Fibroblast of skin of right biceps (primary cell): ENCODE measurements at places on chromosomes 1 and 21.
A peak's percentile ranks its signal among the peaks of the same experiment; 100 is the strongest.

DNA sequence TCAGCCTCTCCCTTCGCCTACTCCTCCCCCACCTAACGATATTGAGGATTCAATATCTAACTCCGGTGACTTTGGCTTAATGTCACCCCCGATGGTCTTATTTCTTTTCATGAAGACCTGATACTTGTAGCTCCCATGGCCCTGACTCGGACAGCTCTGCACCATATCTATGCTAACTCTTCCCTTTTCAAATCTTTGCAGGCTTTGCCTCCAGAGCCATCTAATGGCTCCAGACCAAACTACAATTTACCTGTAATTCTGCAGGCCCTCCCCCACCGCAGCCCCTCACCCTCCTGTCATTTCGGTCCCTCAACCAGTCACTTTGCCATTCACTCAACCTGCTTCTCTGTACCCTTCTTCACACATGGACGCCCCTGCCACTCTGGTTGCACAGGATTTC lies 7.9 kb upstream of the GSTM5 start:
- DNase-seq: no peak

- DNase-seq: no peak
Observed at GRCh38 chr1:227422581-227422980, 104.3 kb upstream of the CDC42BPA start.

- DNase-seq: no peak
Observed at GRCh38 chr1:87983841-87984240, 655.2 kb downstream of the LMO4 start.

- DNase-seq: peak; percentile 61
Observed at GRCh38 chr1:56920591-56921001, 45.2 kb downstream of the C8B start.

GRCh38 chr1:223479718-223480425 lies 86.7 kb downstream of the CCDC185 start:
- DNase-seq: peak; percentile 18

DNA sequence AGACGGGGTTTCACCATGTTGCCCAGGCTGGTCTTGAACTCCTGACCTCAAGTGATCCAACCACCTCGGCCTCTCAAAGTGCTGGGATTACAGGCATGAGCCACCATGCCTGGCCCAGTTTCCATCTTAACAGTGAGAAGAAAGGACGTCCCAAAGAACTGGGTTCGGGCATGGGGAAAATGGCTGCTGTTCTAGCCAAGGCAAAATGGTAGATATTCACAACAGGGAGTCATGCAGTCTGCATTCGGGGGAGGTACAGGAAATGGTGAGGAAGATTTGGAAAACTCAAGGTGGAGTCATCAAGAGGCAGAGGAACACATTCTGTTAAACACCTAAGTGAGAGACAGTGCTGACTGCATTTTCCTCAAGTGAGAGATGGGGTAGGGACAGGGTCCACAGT lies 4.1 kb upstream of the ATP2B4 start:
- DNase-seq: peak; percentile 41

- DNase-seq: peak; percentile 52
Observed at GRCh38 chr21:46099476-46099875, 1.6 kb downstream of the COL6A2 start.

DNA sequence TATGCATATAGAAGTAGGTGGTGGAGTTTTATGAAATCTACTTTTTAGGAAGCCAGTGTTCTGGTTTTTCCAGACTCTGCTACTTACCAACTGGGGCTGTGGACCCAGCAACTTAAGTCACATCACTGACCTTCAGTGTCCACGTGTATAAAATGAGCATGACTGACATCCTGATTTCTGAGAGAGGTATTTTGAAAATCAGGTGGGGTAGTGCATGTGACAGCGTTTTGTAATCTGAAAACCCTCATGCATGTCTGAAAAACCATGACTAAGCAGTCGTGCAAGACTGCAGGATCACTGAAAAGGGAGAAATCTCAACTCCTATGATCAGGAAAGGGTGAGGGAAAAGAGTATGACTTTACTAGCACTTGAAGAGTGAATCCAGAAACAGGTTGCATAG lies 26.1 kb downstream of the CR1L start:
- no peak for DNase-seq

- no peak for DNase-seq
Observed at GRCh38 chr1:10841118-10841517, 44.7 kb upstream of the CASZ1 start.

GRCh38 chr1:87591492-87591891 lies 262.8 kb downstream of the LMO4 start:
- no peak for DNase-seq

DNA sequence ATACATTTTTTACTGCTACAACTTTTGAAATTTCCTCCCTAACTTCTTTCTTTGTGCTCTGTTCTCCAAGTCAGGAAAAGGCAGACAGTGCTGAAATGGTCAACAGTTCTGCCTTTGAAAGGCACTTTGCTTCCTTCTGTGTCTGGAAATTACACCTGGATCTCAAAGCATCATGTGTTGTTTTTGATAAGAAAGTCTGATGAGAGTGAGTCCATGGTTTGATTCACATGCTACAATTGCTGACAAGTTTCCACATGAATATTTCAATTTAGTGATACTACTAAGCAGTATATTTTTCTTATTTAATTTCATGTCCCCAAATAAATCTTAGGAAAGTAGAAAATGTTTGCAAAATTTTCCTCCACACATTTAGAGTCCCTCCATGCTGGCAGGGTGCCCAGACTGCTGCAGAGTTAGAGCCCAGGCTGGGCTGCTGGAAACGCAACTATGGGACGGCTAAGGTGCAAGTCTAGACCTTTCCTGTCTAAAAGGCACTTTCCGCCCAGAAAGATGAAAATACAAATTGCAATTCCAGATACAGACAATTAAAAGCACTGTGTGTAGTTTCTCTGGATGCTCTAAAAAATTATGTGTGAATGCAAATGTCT lies 96.6 kb upstream of the RUNX1 start:
- DNase-seq: no peak

- DNase-seq: no peak
Observed at GRCh38 chr21:45376459-45377324, 28.3 kb upstream of the COL18A1 start.

DNA sequence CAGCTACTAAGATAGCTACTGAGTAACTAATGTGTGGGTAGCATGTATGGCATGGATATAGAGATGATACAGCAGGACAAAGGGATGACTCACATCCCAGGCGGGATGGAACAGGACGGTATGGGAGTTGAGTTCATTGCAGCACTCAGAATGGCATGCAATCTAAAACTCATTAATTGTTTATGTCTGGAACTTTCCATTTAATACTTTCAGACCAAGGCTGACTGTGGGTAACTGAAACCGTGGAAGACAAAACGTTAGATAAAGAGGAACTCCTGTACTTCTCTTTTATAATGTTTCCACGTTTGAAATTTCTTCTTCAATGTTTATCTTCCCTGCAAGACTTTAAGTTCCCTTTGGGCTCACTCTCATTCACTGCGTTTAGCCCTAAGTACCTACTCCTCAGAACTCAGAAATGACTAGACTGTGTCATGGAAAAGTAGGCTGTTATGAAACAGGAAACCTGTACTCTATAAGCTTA lies 151.9 kb downstream of the MAGI3 start:
- DNase-seq: peak; percentile 92

DNA sequence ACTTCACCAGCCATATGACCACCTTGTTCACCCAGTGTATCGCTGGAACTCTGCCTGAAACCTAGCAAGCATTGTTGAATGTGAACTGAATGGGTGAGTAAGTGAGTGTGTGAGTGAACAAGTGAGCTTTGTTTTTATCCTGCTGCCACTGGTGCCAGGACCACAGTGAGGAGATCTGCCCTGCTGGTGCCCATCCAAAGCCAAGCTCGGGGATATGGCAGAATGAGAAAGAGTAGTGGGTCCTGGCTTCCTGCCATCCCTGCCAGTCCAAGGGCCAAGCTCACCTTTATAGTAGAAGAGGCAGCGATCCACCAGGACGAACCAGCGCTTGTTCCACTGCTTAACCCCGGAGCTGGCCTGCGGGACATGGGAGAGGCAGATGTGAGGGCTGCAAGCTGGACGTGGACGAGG lies 53.4 kb upstream of the GOLT1A start:
- no peak for DNase-seq

DNA sequence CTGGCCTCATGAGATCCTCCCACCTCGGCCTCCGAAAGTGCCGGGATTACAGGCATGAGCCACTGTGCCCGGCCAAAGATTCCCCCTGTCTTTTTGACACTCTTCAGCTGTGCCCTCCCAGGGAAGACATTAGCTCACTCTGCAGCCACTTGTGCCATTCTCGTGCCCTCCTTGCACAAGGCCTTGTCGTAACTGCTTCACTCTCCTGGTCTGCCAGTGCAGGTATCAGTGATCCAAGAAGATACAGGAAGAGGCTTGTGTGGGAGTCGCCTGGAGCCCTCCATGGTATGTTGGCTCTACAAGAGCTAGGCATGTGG lies 22.0 kb upstream of the WDR26 start:
- no peak for DNase-seq

DNA sequence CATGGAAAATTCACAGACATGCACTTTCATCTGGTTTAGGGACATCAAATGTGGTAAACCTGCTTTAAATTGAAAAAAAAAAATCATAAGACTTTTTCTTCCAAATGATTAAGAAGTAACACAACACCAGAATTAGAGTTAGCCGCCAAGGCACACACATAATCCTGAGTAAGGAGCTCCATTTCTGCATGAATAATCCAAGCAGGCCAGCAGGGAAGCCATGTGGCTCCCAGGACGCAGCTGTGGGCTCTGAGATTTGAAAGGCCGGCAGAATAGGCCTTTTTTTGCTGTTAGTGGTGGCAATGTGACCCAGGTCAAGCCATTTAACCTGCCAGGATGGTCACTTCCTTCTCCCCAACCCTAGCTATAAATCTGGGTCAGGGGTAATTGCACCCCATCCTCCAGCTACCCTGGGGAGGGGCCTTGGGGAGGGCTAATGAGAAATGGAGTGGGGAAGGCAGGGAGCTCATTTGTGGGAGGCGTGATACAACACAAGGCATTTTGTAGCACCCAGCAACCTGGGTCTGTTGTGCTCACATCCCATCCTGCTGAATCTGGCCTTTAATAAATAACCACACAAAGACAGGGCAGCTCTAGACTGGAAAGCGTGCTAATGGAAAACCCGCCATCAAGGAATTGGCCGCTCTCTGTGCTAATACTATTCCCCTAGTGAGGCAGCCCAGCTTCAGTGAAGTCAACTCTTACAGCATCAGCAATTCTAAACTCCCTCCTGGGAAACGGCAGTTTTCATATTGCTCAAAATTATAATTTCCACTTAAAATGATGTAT lies 178.5 kb downstream of the RHOU start:
- no peak for DNase-seq
